ENCODE measurements at places on chromosomes 11 and 22.
A peak's percentile ranks its signal among the peaks of the same experiment; 100 is the strongest.

- H3K27me3 ChIP-seq: peaks cover 12% of the 10 kb centered on the region
- no peaks in the 10 kb centered on the region for H3K36me3 ChIP-seq
- DNase-seq: no peak
- no peak overlapping the region for H3K4me3 ChIP-seq
These were observed 22.1 kb downstream of the MTFP1 start for GRCh38 chr22:30447656-30448055.

DNA sequence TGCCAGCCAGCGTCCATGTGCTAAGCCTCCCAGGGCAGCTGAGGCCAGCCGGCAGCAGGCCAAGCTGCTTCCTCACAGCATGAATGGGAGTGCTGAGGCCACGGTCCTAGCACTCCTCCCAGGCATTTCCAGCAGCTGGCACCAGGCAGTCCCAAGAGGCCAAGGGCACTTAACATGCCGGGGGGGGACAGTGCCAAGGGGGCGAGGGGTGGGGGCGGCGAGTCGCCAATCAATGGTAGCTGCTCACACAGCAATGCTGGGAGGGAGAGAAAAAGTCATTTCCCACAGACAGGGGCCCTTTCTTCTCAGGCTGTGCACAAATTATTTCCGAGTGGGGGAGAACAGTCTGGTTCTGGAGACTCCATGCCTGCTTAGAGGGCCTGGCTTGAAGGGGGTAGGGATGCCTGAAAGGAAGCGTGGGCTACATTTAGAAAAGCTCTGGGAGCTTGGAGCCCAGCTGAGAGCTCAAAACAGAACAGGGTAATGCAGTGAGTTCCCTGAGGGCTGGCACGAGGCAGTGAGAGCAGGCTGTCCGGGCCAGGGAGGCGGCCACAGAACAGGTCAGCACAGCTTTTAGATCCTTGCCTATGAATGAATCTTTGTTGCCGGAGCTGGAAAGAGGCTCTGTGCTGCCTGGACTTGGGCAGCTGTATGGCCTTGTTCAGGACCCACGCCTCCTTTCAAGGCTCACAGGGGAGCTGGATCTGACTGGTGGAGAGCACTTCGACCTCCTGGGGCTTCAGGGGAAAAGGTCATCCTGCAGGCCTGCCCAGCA, 14.4 kb upstream of the TBC1D10A start:
- no peaks in the 10 kb centered on the region for H3K27me3 ChIP-seq
- no peak overlapping the region for H3K4me3 ChIP-seq
- H3K27ac ChIP-seq: no peak overlapping the region
- no peak for DNase-seq
- H3K36me3 ChIP-seq: peaks cover 90% of the 10 kb centered on the region

DNA sequence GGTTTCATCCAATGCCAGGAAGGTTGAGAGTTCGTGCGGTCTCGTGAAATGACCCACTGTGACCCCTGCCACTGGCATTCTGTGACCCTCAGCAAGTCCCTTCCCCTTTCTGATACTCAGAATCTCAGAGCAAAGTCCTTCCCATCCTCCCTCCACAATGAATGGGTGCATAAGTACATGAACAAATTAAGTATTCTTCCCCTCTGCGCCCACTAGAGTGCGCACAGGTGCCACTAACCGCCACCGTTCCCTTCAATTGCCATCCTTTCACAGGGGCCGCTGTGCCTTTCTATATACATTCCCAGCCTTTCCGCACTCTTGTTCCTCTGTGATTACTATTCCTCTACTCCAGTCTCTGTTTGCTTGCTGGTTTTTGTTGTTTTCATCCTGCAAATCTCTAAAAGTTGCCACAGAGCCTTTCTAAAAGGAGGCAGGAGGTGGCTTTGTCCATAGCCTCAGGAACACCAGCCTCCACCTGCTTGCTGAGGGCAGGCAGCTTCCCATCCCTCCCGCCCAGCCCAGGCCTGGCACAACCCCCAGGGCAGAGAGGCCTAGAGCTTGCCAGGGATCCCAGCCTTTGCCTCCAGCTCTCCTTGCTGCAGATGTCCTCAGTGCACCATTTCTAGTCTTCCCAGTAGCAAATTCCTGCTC, 6.7 kb upstream of the AP1B1 start:
- H3K36me3 ChIP-seq: no peaks in the 10 kb centered on the region
- no peaks in the 10 kb centered on the region for H3K27me3 ChIP-seq
- DNase-seq: peak; percentile 77

DNA sequence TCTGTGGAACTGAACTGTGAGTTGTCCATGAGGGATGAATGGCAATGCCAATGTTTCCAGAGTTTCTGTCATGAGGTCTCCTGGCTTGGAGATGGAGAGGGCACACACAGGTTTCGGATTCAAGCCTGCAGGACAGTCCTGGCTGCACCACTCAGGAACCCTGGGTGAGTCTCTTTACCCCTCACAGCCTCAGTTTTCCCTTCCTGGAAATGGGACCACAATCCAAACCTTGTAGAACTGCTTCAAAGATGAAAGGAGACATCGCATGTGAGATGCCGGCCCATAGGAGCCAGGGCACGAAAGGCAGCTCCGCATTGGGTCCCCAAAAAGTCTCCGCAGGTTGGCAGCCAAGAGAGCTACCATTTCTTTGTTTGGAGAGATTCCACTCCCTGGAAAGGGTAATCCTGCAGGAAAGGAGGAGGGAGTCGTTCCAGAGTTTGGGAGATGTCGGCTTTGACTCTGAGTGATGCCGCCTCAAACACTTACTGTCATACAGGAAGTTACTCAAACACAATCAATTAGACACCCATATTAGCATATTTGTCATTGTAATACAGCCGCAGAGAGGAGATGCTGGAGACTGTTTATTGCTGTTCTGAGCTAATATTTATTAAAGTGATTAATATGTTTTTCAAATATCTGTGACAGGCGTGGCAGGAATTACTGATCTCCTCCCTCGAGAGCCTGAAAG, 318.3 kb downstream of the MN1 start:
- no peak overlapping the region for H3K4me3 ChIP-seq
- no peak overlapping the region for H3K27ac ChIP-seq
- no peaks in the 10 kb centered on the region for H3K27me3 ChIP-seq
- H3K36me3 ChIP-seq: no peaks in the 10 kb centered on the region

- H3K4me3 ChIP-seq: no peak overlapping the region
- no peak for DNase-seq
- H3K4me1 ChIP-seq: peaks cover 6% of the 10 kb centered on the region
- H3K36me3 ChIP-seq: no peaks in the 10 kb centered on the region
These were observed 16.4 kb downstream of the PRR5 start for GRCh38 chr22:44718418-44718817.

GRCh38 chr11:63769042-63769713, 603 bp upstream of the ZFTA start:
- no peak for DNase-seq
- no peak overlapping the region for H3K4me3 ChIP-seq
- no peak overlapping the region for H3K27ac ChIP-seq
- H3K27me3 ChIP-seq: peaks cover 30% of the 10 kb centered on the region
- H3K4me1 ChIP-seq: peaks cover 9% of the 10 kb centered on the region
- no peaks in the 10 kb centered on the region for H3K36me3 ChIP-seq

DNA sequence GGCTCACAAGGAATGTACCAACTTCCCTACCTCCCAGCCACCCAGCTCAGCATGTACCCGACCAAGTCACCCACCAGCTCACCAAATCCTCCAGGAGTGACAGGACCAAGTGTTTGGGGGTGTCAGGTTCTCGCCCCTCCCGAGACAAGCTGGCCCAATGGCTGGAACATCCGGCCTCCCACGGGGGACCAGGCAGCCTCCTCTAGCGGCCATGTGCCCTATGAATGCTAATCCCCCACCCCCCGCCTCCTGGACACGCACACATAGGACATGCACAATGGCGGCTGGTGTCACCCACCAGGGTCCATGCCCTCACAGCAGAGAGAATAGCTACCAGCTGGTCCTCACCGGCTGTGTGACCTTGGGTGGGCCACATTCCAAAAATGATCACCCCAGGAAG, 151.0 kb downstream of the MN1 start:
- no peaks in the 10 kb centered on the region for H3K36me3 ChIP-seq
- no peak overlapping the region for H3K27ac ChIP-seq
- DNase-seq: no peak
- H3K4me1 ChIP-seq: no peaks in the 10 kb centered on the region

DNA sequence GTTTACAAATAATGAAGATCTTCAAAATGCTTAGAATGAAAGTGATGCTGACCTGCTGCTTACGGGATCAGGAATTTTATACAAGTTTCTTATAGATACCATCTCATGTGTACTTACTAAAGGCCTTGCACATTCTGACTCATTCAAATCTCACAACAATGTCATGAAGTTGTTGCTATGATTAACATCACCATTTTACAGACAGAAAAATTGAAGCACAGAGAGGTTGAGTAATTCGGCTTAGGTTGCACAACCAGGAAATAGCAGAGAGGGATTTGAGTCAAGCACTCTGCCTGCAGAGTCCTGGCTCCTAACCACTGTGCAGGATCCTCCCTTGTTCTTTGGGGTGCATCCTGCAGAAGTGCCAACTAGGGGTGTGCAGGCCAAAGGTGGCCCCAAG, 471.9 kb downstream of the MIAT start:
- peaks cover 31% of the 10 kb centered on the region for H3K27me3 ChIP-seq
- H3K4me1 ChIP-seq: peaks cover 6% of the 10 kb centered on the region
- H3K27ac ChIP-seq: no peak overlapping the region
- DNase-seq: no peak
- no peaks in the 10 kb centered on the region for H3K36me3 ChIP-seq

DNA sequence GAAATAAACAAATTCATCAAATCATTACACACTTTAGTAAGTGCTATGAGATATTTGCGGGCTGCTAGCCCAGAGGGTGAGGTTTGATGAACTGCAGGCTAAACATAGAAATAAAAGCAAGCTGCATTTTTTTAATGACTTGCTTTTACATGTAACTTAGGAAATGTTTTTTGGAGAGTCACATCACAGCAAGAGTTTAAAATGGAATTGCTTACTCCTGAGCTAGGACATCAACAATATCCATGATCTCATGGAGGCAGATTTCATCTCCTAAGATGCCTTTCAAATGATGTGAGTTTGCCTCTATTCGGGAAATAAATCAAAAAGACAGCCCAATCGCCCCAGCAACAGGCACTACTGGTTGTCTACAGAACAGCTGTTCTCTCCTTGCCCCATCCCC, 73.4 kb upstream of the CD44 start:
- H3K4me3 ChIP-seq: no peak overlapping the region
- H3K27me3 ChIP-seq: peaks cover 2% of the 10 kb centered on the region
- H3K4me1 ChIP-seq: peaks cover 37% of the 10 kb centered on the region
- no peak overlapping the region for H3K27ac ChIP-seq

DNA sequence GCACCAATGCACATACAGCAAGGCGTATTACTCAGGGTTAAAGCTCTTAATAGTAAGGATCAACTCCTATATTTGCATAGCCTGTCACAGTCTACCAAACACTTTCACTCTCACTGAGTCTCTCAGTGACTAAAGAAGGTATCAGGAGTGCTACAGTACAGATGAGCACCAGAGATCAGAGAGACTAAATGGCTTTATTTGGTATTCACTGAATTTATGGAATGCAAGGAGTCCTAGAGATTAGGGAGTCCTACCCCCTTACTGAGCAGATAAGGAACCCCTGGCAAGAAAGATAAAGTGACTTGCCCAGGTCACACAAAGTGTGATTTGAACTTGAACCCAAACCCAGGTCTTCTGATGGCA, 396.4 kb upstream of the CCDC90B start:
- H3K4me3 ChIP-seq: no peak overlapping the region
- no peaks in the 10 kb centered on the region for H3K4me1 ChIP-seq
- no peaks in the 10 kb centered on the region for H3K36me3 ChIP-seq
- no peak for DNase-seq

DNA sequence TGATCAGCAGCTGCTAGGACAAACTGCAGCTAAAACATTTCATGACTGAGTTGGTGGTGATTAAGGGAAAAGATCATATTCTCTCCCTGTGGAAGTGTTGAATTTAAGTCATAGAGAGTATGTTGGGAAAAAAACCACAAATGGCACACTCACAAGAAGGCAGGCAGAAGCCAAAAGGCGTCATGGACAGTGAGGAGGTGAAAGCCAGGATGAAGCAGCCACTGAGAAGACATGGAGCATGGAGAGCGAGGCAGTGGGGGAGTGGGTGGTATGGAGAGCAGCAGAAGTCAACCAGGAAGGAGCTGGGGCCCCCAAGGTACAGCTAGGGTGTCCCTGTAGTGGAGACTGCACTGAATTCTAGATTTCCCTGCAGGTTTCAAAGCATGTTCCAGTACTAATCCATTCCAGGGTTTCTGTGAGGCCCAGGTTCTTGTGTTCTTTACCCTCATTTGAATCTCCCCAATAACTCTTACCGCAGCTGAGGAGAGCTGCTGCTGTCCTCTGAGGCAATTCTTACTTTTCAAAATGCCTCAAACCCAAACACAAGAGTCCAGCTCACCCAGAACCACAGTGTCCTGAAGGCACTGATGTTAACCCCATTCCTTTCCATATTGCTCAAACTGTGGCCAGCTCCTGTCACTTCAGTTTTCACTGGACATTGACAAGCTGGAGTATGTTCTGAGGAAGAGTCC, 191.8 kb upstream of the E2F8 start:
- peaks cover 19% of the 10 kb centered on the region for H3K27me3 ChIP-seq
- H3K36me3 ChIP-seq: no peaks in the 10 kb centered on the region
- H3K4me1 ChIP-seq: no peaks in the 10 kb centered on the region
- no peak overlapping the region for H3K27ac ChIP-seq

GRCh38 chr11:44911029-44911814, 39.5 kb downstream of the TP53I11 start:
- no peaks in the 10 kb centered on the region for H3K36me3 ChIP-seq
- peaks cover 3% of the 10 kb centered on the region for H3K4me1 ChIP-seq
- H3K27me3 ChIP-seq: no peaks in the 10 kb centered on the region
- peak; percentile 90 for DNase-seq

DNA sequence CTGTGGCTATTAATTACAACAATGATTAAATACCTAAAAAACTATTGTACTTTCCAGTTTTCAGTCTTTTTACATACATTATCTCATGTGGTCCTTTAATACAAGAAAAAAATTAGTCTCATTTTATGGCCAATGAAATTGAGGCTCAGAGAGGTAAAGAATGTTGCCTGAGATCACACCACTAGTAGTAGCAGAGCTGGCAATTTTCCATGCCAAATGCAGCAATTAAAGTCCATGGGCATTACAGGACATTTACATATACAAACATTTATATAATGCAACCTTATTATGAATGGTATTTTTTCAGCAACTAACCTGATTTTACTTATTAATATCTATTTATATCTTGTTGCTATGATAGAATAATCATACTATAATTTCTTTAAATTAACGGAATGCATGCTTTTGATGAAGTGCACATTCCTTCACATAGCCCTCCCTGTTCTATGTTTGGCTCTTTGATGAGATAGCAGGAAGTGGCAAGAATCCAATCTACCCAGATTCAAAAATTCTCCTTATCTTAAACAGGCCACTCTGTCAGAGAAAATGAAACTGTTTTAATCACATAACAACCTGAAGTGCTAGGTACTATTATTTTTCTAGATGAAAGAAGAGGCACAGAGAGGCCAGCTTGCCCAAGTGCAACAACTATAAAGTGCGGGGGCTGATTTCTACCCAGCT, 120.9 kb upstream of the LDLRAD3 start:
- H3K4me3 ChIP-seq: no peak overlapping the region
- H3K27ac ChIP-seq: no peak overlapping the region
- peaks cover 9% of the 10 kb centered on the region for H3K4me1 ChIP-seq
- no peak for DNase-seq
- H3K36me3 ChIP-seq: no peaks in the 10 kb centered on the region
- no peaks in the 10 kb centered on the region for H3K27me3 ChIP-seq

GRCh38 chr11:69569306-69570200, 71.4 kb upstream of the CCND1 start:
- H3K4me1 ChIP-seq: no peaks in the 10 kb centered on the region
- H3K27me3 ChIP-seq: peaks cover 2% of the 10 kb centered on the region
- no peak overlapping the region for H3K4me3 ChIP-seq

GRCh38 chr22:37753746-37754145, 54.0 kb upstream of the GCAT start:
- H3K4me1 ChIP-seq: peaks cover 8% of the 10 kb centered on the region
- peaks cover 10% of the 10 kb centered on the region for H3K36me3 ChIP-seq
- DNase-seq: no peak
- no peak overlapping the region for H3K27ac ChIP-seq
- H3K27me3 ChIP-seq: no peaks in the 10 kb centered on the region

Data from activated CD4-positive, alpha-beta T cell treated with anti-CD3 and anti-CD28 coated beads, Interleukin-2, amount 10 ng/mL, durations not matched to agents 7 days and 5 days (primary cell).